ENCODE measurements at places on chromosomes 3 and 15.

DNA sequence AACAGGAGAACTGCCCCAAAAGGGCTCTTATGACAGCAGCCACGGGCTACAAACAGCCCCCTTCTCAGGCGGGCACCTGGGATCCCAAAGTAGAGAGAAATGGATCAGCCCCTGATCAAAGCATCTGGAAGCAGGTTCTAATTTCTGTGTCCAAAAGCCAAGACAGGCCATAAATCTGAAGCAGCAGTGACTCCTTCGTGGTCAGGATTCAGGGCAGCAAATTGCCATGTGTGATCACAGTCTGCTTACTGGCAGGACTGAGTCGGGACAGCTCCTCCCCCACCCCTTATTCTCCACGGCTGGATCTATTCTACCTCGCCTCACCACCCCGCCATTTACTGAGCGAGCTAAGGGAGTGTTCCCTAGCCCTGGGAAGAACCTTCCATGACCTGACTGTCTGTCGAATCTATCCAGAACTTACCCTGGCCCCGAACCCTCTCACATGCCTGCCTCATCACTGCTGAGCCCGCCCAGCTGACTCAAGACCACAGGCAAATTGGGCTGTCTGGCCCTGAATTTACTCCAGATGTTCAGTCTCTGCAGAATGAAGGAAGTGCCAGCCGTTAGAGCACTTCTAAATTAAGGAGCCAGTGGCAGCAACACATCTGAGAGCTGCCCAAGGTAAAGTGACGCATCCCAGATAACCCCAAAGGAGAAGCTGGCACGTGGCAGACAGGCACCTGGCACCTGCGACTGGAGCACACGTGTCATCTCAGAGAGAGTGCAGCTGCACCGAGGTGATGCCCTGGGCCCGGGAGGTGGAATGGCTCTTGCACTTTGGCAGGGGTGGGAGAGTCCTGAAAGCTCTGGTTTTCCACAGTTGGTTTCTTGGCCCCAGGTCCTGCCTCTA, 1.3 kb downstream of the LRRC15 start:
- peak; percentile 30 for DNase-seq

DNA sequence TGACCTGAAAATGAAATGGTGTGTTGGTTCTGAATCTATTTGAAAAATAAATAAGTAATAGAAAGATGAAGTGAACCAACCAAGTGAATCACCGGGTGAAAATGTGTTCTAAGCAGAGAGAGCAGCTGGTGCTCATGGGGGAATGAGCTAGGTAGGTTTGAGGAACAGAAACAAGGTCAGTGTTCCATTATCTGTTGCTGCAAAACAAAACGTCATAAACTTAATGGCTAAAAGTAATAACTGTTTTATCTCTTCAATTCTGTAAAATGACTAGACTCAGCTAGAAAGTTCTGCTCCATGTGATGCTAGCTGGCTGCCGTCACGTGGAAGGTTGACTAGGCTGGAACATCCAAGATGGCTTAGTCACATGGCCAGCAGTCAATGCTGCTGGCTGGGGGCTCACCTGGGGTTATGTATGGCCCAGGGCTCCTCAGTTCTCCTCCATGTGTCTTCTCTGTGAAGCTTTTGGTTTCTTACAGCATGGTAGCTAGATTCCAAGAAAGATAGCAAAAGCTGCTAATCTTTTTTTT, 13.3 kb upstream of the SH3BP5 start:
- DNase-seq: no peak

DNA sequence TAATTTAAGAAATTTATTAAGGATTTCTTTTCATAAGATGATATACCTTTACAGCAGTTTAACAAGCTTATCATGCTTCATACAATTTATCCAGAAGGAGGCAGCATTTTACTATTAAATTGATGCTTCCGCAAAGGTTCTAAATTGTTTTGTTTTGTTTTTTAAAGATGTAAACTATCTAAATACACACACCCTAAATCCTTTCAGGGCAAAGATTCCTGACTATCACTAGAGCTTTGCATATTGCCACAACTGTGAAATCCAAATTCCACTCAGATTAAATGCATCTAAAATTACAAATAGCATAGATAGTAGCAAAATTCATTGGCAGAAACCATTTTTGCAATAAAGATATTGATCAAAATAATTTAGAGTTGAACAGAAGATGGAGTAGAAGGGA, 44.5 kb upstream of the CCNL1 start:
- DNase-seq: no peak

DNA sequence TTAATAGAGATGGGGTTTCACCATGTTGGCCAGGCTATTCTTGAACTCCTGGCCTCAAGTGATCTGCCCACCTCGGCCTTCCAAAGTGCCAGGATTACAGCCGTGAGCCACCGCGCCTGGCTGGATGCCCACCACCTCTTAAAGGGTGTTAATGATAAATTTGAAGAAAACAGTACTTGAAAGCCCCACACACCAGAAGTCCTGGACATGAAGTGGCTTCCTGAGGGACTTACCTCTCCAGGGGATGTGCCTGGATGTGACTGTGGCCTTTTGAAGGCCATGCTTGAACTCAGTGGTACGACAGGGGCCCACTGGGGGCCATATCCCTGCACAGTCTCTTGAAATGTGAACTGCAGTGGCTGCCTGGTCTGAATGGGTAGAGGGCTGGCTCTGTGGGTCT, 18.2 kb downstream of the IRAK2 start:
- no peak for DNase-seq

- no peak for DNase-seq
Measured at GRCh38 chr3:168080499-168081170, 15.1 kb downstream of the GOLIM4 start.

- no peak for DNase-seq
Measured at GRCh38 chr15:22884344-22884743, 45.9 kb downstream of the NIPA2 start.

DNA sequence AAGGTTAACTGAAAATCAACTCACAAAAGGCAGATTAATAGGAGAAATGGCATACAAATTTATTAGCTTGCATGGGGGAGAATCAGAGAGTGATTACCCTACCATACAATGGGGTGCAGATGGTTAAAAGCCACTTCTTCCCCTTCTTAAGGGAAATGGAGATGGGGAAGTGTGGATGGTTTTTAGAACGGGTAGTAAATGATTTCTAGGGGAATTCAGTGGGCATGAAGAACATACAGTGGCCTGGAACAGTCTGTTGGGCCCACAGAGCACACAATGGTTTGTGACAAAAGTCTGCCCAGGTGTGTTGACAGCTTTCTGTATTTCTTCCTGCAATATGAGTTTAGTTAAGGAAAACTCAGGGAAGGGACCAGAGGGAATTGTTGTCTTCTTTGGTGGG, 61.0 kb downstream of the C3orf80 start:
- no peak for DNase-seq

DNA sequence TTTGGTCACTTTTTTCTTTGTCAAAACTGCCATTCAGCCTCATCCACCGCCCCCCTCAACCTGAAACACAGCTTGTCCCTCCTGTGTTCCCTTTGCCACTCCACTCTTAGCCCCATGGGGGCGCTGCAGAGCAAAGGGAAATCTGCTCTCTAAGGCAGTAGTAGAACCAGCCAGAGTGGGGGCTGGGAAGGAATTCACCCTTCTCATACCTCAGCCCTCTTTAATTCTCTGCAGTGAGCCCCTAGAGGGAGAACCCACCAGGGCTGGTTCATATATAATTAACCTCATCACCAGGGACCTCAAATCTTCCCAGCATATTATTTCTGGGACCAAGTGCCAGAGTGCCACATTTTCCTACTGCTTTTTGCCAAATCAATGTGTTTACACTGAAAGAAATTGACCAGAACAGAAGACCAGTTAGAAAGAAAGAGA, 2.8 kb upstream of the BCL6 start:
- DNase-seq: peak; percentile 96

DNA sequence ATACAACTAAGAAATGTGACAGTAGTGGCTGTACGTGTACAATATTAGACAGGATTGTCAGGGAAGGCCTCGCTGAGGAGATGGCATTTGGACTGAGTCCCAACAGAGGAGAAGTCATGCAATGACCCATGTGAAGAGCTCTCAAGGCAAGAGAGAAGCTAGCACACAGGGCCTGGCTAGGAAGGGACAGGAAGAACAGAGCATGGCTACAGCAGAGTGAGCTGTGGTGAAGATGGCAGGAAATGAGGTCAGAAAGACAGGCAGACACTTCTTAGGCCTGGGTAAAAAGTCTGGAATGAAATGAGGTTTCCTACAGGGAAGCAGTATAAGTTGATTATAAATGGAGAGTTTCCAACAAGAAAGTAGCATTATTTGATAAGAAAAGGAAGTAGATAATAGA, 33.2 kb upstream of the LEKR1 start:
- no peak for DNase-seq
